ENCODE measurements at places on chromosomes 11 and 22.

DNA sequence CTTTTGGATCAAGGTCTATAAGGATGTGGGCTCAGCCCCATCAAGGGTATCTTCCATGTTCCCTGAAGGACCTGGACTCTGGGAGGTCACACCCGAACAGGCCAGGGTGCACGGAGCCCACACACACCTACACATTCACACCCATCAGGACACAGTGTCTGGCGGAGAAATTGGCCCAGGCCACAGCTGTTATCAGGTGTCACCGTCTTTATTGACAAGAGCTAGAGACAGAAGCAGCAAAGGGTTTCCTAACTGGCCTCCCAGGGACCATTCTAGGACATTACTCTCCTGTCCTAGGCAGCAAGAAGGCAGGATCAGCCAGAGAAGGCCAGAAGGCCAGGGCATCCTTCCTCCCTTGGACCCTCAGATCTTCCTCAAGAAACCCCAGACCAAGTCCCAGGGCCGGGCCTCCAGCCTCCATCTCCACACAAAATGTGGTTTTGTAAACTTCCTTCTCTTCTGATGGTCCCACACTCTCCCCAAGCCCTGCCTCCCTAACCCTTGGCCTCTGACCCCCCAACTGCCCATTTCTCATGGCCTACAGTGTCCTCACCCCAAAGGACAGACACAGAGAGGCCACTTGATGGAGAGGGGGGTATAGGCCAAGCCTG lies 8.1 kb downstream of the SSTR3 start:
- peaks cover 6% of the 10 kb centered on the region for H3K4me1 ChIP-seq
- H3K27me3 ChIP-seq, result peaks cover 3% of the 10 kb centered on the region
- no peak for DNase-seq
- peak overlapping the region; percentile 23 for H3K27ac ChIP-seq
- no peak overlapping the region for H3K4me3 ChIP-seq

GRCh38 chr11:68117853-68118470 lies 3.2 kb downstream of the CHKA start:
- H3K27me3 ChIP-seq, result peaks cover 8% of the 10 kb centered on the region
- H3K36me3 ChIP-seq, result peaks cover 3% of the 10 kb centered on the region
- no peak for DNase-seq
- H3K4me3 ChIP-seq, result no peak overlapping the region
- H3K27ac ChIP-seq, result no peak overlapping the region
- H3K4me1 ChIP-seq, result peaks cover 18% of the 10 kb centered on the region

DNA sequence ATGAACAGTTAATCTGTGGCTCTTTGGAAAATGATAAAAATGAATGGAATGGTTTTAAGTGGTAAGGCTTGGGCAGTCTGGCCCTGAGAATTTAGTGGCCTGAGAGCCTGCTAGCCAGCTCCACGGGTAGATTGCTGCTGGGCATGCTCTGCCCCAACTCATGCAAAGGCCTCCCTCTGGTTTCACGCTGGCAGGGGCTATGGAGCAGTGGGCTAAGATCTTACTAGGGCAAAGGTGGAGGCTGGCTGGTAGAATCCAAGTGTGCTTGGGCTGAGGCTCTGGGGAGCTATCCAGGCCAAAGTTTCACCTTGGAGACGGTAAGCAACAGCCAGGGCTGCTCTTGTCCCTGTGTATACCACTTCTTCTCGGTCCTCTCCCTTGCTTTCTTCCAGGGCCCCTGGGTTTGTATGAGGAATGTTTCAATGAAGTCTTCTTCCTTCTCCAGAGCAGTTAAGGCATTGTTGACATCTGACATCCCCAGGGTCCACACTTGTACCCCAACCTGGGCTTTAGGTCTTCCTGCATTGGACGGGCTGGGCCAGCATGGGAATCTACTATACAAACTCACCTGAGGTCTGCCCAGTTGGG lies 27.4 kb downstream of the UBE2L3 start:
- peak overlapping the region; percentile 35 for H3K27ac ChIP-seq
- H3K36me3 ChIP-seq, result peaks cover 6% of the 10 kb centered on the region
- H3K4me1 ChIP-seq, result peaks cover 77% of the 10 kb centered on the region
- H3K27me3 ChIP-seq, result no peaks in the 10 kb centered on the region

- DNase-seq, result no peak
- no peaks in the 10 kb centered on the region for H3K36me3 ChIP-seq
- H3K27me3 ChIP-seq, result no peaks in the 10 kb centered on the region
- no peak overlapping the region for H3K27ac ChIP-seq
- H3K4me1 ChIP-seq, result peaks cover 11% of the 10 kb centered on the region
Measured at GRCh38 chr11:133929401-133930052, 27.2 kb downstream of the IGSF9B start.

- no peak overlapping the region for H3K27ac ChIP-seq
- H3K36me3 ChIP-seq, result no peaks in the 10 kb centered on the region
- DNase-seq, result no peak
- H3K4me3 ChIP-seq, result no peak overlapping the region
- H3K27me3 ChIP-seq, result peaks cover 1% of the 10 kb centered on the region
Measured at GRCh38 chr11:64544616-64545296, 46.3 kb upstream of the SLC22A12 start.

- no peak overlapping the region for H3K4me3 ChIP-seq
- no peak for DNase-seq
- no peaks in the 10 kb centered on the region for H3K4me1 ChIP-seq
- H3K36me3 ChIP-seq, result peaks cover 33% of the 10 kb centered on the region
- H3K27me3 ChIP-seq, result no peaks in the 10 kb centered on the region
- no peak overlapping the region for H3K27ac ChIP-seq
Measured at GRCh38 chr11:85709941-85710702, 24.1 kb upstream of the CCDC89 start.

GRCh38 chr11:65589444-65590239 lies 6.0 kb downstream of the KCNK7 start:
- peak; percentile 26 for DNase-seq
- peak overlapping the region; percentile 12 for H3K27ac ChIP-seq
- H3K27me3 ChIP-seq, result peaks cover 2% of the 10 kb centered on the region
- H3K4me1 ChIP-seq, result peaks cover 17% of the 10 kb centered on the region

DNA sequence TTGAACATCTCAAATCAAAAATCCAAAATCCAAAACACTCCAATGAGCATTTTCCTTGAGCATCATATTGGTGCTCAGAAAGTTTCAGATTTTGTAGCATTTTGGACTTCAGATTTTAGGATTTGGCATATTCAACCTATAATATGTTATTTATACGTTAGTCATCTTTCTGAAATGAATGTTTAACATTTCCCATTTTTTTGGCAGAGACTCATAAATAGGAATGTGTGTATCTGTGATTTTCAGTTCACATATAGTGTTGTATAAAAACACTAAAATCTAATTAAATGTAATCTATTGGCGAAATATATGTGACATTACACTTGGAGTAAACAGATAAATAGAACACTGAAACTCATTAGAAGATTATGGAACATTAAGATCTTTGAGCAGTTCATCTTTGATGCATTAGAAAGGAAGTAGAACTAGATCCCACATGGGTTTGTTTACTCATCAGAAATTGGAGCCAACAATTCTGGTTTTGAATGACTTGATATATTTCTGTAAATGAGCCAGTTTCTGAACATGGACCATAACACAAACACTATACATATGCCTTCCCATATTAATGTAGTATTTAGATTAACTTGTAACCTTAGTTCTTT lies 153.1 kb downstream of the UVRAG start:
- H3K36me3 ChIP-seq, result peaks cover 2% of the 10 kb centered on the region
- H3K27ac ChIP-seq, result no peak overlapping the region
- no peaks in the 10 kb centered on the region for H3K27me3 ChIP-seq
- DNase-seq, result no peak
- no peak overlapping the region for H3K4me3 ChIP-seq

DNA sequence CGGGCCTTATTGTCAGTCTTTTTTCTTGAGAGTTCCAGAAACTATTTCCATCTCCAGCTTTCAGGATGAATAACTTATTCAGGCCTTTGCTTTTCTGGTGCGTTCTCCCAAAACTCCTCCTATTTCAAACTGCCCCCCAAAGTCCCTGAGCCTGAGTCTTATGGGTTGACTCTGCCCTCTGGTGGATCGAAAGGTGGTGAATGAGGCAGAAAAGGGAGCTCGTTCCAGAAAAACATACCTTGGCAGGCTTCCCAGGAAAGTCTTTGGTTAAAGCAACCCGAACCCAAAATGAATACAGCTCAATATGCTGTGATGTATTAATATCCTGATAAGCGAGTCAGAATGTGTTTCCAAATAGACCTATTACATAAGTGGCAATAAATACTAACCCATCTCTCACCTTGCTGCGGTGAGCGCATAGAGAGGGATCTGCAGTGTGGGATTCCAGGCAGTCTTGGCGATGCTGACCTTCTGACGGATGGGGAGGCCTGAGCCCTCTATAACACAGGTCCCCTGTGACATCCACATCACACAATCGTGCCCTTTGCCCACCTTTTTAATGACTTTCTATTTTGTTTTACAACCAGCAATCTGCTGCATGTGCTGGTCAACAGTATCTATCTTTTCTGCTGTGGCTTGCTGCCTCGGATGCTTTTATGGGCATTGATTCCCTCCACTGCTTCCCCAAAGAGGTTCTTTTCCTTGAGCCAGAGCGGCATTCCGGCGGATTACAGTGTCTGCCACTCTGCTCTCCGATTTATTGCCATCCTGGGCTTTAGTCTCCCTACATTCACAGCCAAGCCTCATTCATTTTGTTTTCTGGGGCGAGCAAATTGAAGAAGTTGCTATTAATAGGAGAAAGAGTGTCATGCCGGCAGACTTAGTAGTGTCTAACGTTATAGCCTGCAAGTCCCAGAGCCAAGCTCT lies 756.8 kb downstream of the NTM start:
- no peaks in the 10 kb centered on the region for H3K36me3 ChIP-seq
- H3K27me3 ChIP-seq, result no peaks in the 10 kb centered on the region
- no peaks in the 10 kb centered on the region for H3K4me1 ChIP-seq
- H3K4me3 ChIP-seq, result no peak overlapping the region

DNA sequence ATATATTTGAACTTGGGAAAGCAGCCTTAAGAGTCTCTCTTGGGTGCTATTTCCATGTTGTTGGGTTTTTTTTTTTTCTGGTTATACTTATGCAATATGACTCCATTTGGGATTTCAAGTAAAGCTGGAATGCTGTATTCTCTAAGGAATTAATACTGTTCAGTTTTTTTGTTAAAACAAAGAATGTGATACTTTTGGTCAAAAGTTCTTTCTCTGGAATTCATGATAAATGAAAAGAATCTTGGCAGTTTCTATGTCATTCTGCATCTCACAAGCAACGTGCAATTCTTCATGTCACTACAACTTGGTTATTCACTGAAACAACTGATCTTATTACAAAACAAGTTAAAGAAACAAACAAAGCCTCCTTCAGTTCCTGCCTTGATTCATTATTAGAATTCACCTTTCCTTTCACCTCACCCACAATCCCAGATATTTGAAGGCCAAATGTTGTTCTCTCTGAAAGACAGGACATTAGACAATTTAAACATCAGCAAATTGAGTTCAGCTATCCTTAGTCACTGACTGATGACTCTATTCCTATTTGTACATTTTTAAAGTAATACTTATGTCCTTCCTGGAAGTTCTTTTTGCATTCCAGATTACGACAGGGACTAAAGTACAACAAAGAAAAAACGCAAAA lies 176.2 kb downstream of the SBF2 start:
- H3K27ac ChIP-seq, result no peak overlapping the region
- no peak for DNase-seq
- H3K27me3 ChIP-seq, result peaks cover 2% of the 10 kb centered on the region

DNA sequence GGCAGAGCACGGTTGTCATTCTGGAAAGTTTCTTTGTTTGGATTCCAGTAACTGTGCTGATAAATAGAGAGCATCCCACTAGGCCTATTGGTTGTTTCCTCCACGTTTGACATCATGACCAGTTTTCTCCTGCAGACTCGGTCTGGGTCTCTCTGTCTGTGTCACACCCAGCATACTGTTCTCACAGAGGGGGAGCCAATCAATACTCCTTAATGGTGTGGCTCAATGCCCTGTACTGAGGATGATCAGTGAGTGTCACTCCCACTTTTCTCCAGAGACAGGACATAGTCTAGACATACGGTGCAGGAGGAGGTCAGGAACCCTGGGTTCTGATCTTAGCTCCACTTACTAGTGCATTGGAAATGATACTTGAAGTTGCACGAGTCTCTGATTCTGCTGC lies 88.2 kb upstream of the BLID start:
- no peak overlapping the region for H3K4me3 ChIP-seq
- peaks cover 6% of the 10 kb centered on the region for H3K27me3 ChIP-seq
- H3K4me1 ChIP-seq, result no peaks in the 10 kb centered on the region
- no peak overlapping the region for H3K27ac ChIP-seq

GRCh38 chr11:134339756-134340155 lies 8.0 kb downstream of the GLB1L2 start:
- H3K36me3 ChIP-seq, result no peaks in the 10 kb centered on the region
- no peak for DNase-seq
- no peak overlapping the region for H3K4me3 ChIP-seq
- H3K4me1 ChIP-seq, result no peaks in the 10 kb centered on the region
- H3K27me3 ChIP-seq, result peaks cover 3% of the 10 kb centered on the region
- H3K27ac ChIP-seq, result peak overlapping the region; percentile 35

DNA sequence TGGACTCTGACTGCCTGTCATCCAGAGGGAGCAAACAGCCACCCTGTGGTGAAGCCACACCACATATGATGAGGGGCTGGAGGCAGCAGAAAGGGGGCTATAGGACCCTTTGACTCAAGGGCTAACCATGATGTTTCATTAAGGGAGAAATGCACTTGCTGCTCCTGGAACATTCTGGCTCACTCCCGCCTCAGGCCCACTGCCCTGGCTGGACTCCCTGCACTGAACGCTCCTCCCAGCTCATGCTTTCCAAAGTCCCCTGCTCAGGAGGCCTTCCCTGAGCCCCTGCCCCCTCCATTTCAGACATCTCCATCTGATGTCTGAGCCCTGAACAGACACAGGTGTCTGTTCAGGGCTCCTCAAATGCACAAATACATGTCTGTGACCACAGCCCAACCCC lies 69.1 kb downstream of the CDKN1C start:
- peaks cover 3% of the 10 kb centered on the region for H3K36me3 ChIP-seq
- H3K27ac ChIP-seq, result no peak overlapping the region
- no peaks in the 10 kb centered on the region for H3K4me1 ChIP-seq
- H3K27me3 ChIP-seq, result peaks cover 3% of the 10 kb centered on the region
- H3K4me3 ChIP-seq, result no peak overlapping the region

DNA sequence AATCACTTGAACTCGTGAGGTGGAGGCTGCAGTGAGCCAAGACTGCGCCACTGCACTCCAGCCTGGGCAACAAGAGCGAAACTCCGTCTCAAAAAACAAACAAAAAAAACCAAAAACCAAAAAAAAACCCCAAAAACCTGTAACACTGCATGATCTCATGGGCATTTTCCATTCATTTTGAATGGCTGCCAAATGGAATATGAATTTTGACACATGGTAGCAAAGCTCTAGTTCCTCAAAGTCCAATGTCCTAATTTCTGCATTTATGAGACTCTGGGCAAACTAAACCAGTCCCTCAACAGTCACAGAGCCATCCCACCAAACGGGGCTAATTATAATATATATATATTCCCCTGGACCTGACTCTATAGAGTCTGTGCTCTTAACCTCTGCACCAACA lies 61.8 kb downstream of the SGSM3 start:
- H3K4me3 ChIP-seq, result no peak overlapping the region
- H3K36me3 ChIP-seq, result peaks cover 10% of the 10 kb centered on the region
- no peak overlapping the region for H3K27ac ChIP-seq
- H3K27me3 ChIP-seq, result no peaks in the 10 kb centered on the region
- H3K4me1 ChIP-seq, result peaks cover 23% of the 10 kb centered on the region
- no peak for DNase-seq
